ENCODE measurements at places on chromosomes 12 and 14.

DNA sequence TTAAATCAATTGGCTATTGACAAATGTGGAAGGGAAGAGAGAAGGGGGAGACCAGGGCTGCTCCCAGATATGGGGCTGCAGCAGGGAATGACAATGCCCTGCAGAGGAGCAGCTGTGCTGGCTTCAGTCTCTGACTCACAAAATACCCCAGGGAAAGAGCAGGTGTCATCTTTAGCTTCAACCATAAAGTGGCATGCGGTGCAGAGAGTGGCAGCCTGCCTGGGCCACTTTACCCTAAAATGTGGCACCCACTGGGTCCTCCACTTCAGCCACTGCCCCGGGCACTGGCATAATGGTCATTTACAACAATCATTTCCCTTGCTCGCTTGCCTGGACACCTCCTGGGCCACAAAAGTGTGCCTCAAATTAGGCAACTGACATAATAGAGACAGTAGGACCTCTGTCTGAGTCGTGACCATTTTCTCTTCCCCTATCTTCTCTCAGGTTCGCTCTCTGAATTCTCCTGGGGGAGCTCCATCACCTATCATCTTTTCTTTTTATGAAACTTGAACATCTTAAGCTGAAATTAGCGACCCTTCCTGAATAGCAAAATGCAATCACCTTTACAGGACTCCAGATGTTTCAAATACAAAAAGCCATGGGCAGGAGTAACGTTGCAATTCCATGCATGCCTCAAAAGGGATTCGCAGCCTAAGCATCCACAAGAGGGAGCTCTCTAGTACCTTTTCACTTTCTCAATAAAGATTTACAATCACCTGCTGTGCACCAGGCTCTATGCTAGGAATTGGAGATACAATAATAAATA lies 179.9 kb upstream of the ATF7IP start:
- DNase-seq = peak; percentile 70

DNA sequence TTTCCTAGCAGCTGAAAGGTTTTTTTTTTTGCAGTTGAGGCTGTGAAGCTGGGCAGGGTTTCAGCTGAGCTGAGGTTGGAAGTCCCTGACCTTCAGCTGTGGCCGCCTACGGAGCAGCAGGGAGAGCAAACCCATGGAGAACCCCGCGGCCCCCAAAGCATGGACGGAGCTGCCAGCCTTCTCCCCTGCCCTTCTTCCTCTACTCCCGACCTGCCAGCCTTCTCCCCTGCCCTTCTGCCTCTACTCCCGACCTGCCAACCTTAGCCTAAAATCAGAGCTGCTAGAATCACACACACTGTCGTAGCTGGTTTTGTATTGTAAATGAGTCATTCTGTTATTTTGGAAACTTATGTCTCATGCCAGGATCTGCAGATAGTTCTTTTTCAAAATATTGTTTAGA lies 74.6 kb downstream of the PPP2R5C start:
- DNase-seq = no peak

GRCh38 chr14:23362200-23362599 lies 2.8 kb downstream of the EFS start:
- DNase-seq = no peak

- no peak for DNase-seq
Observed at GRCh38 chr12:6221146-6221545, 20.9 kb downstream of the CD9 start.

DNA sequence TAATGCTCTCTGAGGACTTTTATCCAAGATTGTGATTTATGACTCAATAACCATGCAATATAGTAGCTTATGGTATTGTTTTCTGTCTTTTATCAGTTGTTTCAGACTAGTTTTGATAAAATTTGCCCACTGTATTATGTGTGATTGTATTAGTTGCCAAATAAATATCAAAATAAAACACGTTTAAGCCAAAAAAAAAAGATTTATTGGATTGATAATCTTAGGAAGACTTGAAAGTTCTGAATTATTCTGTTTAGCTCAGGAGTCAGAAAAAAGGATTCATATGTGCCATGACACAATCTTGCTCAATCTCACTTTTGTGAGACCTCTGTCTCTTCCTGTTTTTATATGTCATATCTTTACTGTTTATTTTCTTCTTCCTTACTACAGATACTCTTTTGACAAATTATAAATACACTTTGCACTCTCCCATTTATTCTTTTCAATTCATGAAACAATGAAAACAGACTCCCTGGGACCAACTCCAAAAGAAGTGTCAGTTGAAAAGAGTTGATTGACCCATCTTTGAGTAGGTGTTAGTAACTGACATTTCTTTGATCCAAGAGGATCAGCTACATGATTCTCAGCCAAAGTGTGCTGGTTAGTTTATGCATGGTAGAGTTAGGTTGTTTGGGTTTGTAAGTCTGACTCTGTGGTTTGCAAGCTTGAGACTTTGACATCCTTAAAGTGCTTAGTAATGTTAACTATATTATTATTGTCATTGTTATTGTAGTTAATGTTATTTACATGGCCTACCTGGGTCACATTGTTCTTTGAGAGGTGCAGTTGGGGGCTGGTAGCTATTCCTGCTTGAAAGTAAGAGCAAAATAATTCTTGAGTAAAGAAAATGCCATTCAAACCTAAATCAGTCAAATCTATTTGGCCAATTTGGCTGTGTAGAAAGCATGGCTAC lies 2.5 kb downstream of the OR6C76 start:
- no peak for DNase-seq

DNA sequence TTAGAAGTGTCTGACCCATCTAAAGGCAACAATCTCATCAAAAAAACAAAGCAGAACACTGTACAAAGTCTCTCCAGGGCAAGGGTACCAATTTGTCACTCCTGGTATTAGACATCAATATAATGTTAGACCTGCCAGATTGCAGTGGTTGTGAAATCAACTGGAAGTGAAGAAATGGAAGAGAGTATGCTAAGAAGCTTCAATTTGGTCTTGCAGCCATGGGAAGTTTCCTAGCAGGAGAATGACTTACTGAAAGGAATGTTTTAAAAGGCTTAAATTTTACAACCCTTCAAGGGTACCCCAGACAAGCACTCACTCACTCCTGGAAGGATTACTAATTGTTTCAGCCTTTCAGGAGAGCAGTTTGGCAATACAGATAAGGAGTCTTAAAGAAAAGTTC lies 18.9 kb downstream of the LLPH start:
- no peak for DNase-seq

GRCh38 chr12:68042212-68042699 lies 53.0 kb downstream of the IFNG-AS1 start:
- DNase-seq = no peak

DNA sequence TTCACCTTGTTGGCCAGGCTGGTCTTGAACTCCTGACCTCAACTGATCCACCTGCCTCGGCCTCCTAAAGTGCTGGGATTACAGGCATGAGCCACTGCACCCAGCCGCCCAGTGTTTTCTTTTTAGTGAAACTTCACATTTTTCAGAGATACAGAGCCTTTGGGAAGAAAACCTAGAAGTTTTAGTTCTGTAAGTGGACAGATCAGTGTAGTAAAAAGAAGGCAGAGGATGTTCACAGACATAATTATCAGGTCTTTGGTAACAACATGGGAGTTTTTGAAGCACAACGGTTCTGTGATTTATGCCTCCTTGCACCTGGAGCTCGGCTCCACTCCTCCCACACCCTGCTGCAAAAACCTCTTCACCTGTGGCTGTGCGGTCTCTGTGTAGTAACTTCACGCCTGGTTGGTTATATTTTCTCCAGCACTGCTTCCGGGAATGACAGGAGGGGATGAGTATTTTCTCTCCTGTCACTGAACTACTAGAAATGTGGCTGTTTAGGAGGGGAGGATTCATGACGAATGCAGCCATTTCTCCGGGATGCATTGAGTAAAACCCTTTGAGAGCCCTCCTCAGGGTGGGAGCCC lies 67.0 kb downstream of the ARF6 start:
- no peak for DNase-seq

DNA sequence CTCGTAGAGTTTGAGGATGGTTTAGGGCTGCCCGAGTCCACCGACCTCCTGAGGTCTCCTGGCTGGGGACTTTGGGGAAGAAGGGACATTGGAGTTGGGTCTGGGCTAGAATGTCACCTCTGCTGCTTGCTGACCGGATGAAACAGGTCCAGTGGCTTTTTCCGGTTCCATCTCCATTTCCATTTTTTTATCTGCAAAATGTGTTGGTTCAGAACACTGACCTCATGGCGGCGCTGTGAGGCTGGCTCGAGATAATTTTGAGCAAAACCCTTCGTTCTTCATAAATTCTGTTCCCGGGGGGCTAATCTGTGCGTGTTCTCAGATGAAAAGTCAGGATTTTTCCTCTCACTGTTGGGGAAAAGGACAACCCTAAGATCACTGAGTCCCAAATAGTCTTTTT lies 11.7 kb upstream of the MYL2 start:
- no peak for DNase-seq

GRCh38 chr14:59785629-59786028 lies 84.9 kb downstream of the RTN1 start:
- DNase-seq = no peak

GRCh38 chr14:103155010-103155409 lies 31.7 kb downstream of the TNFAIP2 start:
- DNase-seq = peak; percentile 72

- peak; percentile 67 for DNase-seq
Observed at GRCh38 chr12:92408072-92408900, 262.6 kb upstream of the BTG1 start.

Measured in LoVo (cell line).